ENCODE measurements at places on chromosomes 1 and 21.

- no peak for DNase-seq
Observed at GRCh38 chr1:25564777-25565574, 21.6 kb downstream of the LDLRAP1 start.

- DNase-seq: no peak
Observed at GRCh38 chr1:201542309-201543035, 3.5 kb downstream of the NAV1 start.

DNA sequence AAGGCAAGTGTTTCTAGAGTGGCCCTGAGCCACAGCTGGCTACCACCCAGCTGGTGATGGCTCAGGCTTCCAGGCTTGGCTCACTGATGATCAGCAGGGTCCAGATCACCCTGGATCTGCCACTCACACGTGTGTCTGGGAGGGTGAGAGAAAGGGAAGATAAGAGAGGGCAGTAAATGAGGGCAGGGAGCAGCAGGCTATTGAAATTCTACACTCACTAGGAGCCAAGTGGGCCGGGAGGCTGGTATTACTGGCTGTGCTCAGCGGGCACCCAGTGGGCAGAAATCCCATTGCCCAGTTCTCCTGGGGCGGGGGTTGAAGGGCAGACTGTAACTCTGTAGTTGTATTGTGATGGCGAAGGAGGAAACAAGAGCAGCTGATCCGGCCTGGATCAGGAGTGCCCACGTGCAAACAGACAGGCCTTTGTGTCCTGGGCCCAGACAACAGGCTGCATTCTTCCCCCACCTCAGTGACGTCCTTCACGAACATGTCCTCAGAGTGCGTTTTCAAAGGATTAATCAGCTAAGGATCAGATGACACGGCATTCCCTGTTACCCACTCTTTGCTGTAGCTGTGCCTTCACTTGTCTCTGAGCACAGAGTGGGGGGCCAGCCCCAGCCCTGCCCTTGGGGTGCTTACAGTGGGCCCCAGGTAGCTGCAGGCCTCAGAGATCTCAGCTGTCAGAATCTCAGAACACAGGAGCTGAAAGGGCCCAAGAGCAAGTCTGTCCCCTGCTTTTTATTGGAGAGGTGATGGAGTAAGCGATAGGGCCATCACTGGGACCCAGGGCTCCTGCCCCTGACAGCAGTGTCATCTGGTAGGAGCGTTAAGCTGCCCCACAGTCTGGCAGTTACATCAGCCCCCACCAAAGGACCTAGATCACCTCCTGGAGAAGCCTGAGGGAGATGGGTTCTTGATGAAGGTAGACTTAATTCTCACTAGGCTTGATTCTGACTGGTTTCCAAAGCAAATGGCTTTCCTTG lies 60.5 kb downstream of the ATP1A1 start:
- DNase-seq: peak; percentile 58

DNA sequence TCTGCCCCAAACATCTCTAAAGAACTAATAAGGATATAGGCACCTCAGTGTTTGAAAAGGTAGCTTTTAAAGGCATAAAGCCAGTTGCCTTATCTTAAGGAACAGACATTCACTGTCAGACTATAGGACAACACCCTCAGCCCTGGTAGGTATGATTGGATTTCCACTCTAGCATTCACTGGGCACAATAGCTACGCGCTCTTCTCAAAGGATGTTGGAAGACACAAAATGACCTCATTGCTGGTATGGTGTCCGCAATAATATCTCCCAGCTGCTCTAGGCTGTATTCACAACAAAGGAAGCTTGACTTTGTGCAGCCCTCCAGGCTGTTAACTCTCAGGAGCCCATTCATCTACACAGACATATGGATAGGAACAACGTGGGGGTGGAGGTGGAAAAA lies 119.4 kb upstream of the CXADR start:
- no peak for DNase-seq

DNA sequence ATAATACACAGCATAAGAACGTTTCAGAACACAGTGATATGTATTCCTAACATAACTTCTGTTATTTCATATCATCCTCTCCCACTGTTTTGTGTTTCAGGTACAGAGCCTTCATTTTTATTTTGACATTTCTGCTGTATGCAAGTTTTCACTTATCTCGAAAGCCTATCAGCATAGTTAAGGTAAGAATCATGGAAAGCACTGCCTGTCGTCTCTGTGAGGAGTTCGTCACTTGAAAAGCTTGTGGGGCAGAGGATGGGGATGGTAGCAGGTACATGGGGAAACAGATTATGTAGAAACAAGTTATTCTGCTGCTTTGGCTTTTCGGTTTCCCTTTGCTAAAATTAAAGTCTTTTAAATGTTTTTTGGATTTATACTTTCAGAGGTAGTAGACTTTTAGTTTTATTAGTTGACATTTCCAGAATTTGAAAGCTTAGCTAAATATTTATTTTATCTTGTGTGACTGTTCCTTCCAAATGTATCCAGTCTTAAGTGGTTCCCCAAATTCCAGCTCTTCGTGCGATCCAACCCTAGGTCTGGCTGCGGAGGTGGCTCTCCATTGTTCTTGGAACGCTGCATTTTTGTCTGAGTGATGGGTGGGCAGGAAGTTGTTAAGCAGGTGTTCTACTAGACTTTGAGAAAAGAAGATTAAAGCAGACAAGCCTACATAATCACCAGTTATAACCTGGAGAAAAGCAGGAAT lies 12.2 kb downstream of the SLC37A1 start:
- DNase-seq: no peak

GRCh38 chr1:88742531-88742930 lies 58.5 kb downstream of the PKN2 start:
- DNase-seq: no peak

- no peak for DNase-seq
Observed at GRCh38 chr1:246919902-246920301, 11.8 kb downstream of the AHCTF1 start.

DNA sequence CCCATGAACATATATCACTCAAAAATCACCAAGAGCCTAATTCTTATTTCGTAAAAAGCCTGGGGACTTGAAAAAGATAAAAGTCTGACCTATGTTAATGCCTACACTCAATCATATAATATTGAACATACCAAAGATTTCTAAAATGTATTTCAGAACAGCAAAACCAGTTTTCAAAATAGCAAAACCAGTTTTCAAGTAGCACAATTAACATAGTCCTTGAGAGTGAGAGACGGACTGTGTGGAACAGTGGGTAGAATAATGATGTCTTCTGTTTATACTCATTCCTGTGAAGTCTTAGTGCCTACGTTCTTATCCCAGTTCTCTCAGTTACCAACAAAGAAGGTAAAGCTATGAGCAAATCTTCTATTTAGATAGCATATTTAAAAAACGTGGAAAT lies 22.3 kb upstream of the RGS2 start:
- no peak for DNase-seq
